ENCODE measurements at places on chromosomes 16 and 17.

DNA sequence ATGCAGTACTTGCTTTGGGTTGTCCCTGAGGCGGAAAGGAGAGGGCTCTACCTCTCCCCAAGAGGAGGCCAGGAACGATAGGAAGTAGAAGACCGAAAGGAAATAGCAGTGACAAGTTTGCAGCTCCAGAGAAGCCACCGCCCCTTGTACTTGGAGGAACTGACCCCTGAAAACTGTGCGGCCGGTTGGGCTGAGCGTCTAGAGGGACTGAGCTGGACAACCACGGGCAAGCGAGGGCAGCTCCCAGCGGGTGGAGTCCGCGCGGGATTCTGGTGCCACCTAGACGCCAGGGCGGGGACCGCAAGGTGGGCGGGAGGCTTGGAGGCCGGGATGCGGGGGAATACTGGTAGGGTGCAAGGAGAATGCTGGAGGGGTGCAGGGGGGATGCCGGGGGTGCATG, 1.3 kb upstream of the SLC6A4 start:
- DNase-seq, result peak; percentile 90

GRCh38 chr16:52066962-52067361, 480.0 kb downstream of the TOX3 start:
- no peak for DNase-seq

DNA sequence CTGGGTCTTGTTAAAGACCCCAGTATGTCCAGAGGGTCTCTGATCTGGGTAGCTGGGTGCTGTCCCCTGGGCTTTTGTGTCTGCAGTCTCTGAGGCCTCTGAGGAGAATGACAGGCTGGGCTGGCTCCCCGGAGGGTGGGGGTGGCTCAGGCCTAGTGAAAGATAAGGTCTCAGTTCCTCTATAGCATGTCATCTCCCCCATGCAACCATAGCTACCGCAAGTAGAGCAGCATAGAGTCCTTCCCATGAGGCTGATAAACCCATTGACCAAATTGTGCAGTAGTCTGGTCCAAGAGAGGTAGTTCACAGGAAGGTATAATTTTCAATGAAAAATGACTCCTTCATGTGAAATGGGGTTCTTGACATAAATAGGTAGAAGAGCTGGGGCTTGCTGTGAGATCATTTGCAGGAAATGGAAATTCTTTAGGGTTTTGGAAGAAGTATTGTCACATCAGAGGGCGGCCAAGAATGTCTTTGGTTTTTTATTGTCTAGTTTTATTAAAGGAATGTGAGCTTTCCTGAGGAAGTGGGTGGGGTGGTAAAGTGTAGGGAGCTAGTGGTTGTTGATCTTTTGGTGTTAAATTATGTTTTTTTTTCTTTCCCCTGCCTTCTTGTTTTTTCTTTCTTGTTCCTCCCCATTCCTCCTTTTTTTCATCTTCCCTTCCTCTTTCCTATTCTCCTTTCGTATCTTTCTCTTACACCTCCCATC, 21.0 kb downstream of the SLC7A6OS start:
- no peak for DNase-seq

DNA sequence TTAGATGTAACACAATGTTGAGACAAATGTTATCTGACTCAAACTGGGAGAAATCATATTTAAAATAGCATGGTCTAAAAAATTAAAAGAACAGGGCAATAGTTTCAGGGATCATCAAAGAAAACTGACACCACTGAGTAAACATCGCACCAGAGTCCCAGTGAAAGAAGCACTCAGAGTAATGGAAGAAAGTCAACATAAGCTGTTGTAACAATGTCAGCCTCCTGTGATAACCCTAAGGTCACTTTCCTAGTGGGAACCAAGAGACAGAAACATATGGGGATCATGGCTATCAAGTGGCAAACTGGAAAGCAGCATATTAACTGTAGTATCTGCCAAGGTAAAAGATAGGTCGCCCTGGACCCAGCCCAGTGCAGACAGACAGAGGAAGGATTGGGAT, 160.8 kb downstream of the CA10 start:
- DNase-seq, result peak; percentile 24

DNA sequence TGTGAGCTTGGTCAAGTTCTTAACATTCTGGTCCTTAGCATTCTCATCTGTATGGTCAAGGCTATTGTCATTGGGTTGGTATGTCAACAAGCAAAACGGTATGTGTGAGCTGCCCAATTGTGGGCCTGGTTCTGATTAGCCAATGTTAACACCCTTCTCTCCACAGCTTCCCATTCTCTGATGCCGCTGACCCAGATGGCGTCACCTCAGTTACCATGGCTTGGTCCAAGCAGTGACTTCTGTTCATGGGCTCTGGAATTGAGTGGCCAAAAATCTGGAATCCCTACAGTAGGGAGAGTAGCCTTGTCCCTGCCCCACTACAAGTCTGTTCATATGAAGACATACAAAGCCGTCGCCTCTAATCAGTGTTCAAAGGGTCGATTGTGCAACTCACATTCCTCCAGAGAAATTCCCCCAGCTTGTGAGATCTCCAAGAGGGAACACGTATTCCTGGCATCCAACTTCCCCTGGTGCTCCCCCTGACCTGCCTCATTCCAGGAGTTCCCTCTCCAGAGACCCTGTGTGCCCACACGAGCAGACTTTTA, 15.8 kb downstream of the TMEM98 start:
- DNase-seq, result no peak

GRCh38 chr16:85620374-85620773, 7.3 kb downstream of the GSE1 start:
- DNase-seq, result no peak

DNA sequence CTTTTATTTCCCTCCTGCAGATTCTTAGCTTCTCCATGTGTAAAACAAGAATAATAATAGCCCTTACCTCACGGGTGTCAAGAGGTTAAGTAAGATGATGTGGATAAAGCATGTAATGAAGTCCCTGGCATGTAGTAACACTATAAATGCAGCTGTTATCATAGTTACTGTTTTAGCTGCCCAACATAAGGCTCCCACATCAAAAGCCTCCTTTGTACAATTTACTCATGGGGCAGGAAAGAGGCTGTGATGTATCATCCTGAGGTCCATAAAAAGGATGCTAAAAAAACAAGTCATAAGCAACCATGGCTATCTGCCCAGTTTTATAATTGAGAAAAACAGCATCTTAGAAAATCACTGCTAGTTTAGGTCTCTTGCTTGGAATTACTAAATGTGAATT, 339.7 kb downstream of the CA10 start:
- no peak for DNase-seq

DNA sequence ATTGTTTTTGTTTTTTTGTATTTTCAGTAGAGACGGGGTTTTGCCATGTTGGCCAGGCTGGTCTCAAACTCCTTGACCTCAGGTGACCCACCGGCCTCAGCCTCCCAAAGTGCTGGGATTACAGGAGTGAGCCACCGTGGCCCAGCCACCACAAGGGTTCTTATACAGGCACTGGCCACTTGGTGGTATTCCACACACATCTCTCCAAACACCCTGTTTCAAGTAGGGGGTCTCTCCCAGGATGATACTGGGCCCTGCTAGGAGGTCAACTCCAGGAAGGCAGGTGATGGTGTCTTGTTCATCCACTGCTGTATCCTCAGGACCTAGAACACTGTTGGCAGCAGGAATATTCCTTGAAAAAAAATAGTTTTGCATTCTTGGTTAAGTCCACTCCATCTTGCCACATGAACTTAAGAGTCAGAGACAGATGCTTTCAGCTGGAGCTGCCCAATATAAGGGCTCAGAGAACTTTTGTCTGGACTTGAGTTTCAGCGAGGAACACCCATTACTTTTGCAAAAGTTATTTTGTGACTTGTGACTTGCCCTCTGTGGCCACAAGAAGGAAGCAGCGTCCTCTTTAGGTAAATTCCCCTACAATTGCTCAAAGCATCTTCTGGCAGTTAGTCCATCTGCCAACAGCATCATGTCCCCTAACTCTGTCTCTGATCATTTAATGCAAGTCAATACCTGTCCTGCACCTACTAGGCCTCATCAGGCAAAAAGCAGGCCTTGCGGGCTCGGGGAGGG, 7.4 kb upstream of the EEF2K start:
- DNase-seq, result no peak

- no peak for DNase-seq
These were observed 3.5 kb upstream of the C16orf95 start for GRCh38 chr16:87320510-87321227.

DNA sequence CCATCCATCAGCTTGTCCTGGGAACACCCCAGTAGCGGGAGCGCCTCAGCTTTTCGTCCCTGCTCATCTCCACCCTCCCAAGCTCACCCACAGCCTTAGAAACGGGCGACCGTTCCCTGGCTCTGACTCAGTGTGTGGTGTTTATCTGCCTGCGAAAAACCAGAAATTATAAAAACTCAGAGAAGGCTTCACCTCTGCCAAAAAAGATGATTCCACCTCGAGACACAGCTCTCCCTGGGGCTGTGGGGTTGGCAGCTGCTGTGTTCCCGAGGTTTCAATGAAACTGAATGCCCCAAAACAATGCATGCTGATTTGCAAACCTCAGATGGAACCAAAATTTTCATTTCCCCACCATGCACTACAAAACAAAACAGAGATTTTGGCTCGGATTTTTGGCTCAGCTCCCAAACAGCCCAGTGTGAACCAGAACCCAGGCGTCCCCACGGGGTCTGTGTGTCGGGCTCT, 62.4 kb upstream of the MED9 start:
- no peak for DNase-seq

- no peak for DNase-seq
These were observed 141.1 kb downstream of the MRM1 start for GRCh38 chr17:36742267-36743000.

DNA sequence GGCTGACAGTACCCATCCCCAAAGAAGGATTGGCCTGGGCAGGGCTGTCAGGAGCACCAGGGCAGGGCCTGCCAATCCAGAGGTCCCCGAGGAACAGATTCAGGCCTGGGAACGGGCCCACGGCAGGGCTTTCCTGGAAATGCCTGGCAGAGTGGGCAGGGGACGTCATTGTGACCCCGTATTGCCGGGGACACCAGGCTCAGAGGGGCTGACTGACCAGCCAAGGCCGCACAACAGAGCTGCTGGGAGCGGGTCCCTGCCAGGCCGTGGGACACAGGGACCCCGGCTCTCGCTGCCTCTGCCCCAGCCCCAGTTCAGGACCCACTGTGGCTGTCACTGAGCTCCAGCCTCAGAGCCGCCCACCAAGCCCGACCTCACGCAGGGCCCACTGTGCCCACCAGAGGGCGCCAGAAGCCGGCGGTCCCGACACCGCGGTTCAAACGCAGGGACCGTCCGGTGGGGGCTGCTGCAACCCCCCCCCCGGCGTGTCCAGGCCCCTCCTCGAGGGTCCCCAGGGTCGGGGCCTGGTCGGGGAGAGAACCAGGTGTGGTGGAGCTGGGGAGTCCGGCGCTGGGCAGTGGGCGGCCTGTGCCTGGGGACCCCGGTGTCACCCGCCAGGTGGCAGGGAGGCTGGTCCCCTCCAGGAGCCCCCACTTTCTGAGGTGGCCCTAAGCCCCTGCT, 15.2 kb upstream of the SSTR5 start:
- peak; percentile 73 for DNase-seq

DNA sequence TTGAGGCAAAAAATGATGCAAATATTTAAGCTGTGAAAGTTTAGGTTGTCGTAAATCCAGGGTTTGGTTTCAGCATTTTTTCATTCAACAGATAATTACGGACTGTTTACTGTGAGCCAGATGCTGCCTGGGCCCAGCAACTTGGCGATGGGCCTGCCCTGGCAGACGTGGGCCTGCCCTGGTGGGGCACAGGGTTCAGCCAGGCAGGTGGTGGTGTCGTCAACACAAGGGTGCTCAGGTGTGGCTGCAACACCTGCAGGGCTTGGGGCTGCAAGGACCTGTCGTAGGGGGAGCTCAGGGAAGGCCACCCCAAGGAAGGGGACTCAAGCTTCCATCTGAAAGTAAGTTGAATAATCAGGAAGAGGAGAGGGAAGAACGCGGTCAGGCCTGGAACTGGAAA, 15.1 kb downstream of the ZC3H18 start:
- no peak for DNase-seq

GRCh38 chr17:74571621-74572270, 4.4 kb upstream of the CD300H start:
- no peak for DNase-seq

All from HuH-7 (cell line).